NCI-H2081 treated with DMSO at 0.1 percent for 48 hours (cell line): ENCODE measurements at places on chromosomes 1 and 21.

DNA sequence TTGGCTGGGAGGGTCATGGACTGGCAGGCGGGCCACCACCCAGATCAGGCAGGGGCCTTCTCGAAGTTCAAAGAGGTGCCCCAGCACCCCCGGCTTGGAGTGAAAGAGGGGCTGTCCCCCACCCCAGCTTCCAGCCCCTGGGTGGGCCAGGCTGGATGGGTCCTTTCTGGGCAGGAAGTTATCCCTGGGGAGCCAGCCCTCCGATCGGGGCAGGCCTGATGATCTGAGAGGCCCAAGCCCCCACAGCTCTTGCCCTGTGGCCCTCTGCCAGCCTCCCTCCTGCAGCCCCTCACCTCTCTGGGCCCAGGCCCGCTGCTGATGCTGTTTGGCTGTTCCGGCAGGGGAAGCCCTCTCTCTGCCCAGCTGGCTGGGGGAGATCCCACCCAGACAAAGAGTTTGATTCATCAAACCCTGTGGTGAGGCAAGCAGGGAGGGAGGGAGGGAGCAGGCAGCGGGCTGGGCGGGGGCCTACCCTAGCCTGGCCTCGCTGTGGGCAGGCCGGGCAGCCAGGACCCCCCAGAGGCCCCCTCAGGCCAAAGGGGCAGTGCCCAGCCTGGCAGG lies 2.5 kb downstream of the ARHGEF19 start:
- no peak for DNase-seq

- no peak for DNase-seq
Observed at GRCh38 chr1:67347688-67348472, 40.2 kb downstream of the IL12RB2 start.

DNA sequence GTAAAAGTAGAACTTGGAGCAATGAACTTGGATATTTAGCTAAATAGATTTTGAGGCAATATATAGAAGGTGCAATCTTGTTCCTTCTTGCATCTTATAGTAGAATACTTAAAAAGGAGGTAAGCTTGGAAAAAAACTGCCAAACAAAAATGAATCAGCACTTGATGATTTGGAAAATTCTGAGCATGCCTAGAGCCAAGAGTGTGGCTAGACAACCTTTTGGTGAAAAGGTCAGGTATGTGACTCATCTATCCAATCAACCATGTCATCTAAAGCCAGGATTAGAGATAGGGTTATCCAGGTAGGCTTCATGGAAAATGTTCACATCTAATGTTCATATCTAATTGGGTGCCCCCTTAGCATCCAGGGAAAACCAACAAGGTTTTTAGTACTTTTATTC lies 515.0 kb downstream of the COL11A1 start:
- DNase-seq = no peak

- no peak for DNase-seq
Observed at GRCh38 chr1:2999571-2999970, 21.7 kb upstream of the ACTRT2 start.

GRCh38 chr1:235632506-235633401 lies 16.8 kb downstream of the GNG4 start:
- DNase-seq = no peak

GRCh38 chr1:28134651-28135207 lies 41.8 kb downstream of the PTAFR start:
- no peak for DNase-seq

- DNase-seq = no peak
Observed at GRCh38 chr21:42235593-42235992, 16.7 kb downstream of the ABCG1 start.

GRCh38 chr1:110780600-110781484 lies 92.1 kb upstream of the CD53 start:
- DNase-seq = no peak

DNA sequence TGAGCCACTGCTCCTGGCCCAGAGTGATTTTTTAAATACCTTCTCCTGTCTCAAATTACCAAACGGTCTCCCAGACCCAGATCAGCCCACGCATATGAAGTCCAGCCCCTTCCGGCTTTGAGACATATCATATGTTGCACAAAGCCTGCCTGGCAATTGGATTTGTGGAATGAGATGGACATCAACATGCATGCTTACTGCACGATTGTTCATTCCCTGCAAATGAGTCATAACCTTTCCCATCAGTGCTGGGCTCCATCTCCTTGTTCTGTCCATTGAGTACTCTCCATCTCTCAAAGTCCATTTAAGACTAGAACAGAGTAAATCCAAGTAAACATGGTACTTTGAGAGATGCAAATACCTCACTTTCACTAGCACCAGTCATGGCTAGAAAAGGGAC lies 612.2 kb upstream of the USP24 start:
- no peak for DNase-seq

DNA sequence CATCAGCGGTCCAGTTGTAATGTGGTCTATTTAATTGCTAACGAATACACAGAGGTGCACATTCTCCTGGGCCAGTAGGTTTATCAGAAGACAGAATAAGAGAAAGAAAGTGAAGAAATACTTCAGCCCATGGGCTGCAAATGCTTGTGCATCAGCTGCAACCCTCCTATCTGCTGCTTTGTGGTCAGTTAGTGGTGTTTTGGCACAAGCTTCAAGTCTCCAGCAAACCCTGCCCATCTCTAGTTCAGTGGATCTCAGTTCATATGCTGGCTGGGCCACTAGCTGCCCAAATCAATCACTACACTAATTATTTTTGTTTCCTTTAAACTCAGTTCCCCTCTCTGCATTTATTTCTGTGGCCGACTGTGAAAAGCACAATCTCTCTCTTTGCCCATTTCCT lies 124.2 kb downstream of the KCNJ6 start:
- DNase-seq = no peak

DNA sequence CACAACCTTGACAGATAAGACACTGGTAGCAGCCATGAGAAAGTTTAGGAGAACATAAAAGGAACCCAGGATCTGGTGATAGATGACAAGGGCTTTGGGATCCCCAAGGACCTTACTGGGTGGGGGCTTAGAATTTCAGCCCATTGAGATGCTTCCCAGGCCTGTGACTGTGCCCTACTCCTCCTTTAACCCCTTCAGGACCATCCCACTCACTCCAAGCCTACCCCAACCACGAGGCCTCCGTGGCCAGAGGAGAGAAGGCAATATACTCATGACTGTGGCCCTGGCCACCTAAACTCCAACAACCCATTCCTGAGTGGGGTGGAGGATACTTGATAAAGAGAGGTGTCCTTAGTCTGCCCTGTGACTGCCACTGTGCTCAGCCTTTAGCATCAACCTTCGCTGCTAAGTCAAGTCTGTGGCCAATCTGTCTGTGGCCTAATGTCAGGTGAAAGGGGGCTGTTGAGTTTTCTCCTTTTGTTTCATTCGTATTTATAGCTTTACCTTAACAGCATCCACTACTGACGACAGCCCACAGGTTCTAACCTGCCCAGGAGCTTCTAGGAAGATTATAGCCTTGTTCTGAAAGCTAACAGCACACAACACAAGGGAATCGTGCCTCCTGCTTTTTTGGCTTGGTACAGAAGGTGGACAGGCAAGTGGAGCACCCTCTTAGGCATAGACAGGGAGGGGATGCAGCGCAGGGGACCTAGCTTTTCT lies 16.9 kb upstream of the BCAR3 start:
- DNase-seq = no peak

DNA sequence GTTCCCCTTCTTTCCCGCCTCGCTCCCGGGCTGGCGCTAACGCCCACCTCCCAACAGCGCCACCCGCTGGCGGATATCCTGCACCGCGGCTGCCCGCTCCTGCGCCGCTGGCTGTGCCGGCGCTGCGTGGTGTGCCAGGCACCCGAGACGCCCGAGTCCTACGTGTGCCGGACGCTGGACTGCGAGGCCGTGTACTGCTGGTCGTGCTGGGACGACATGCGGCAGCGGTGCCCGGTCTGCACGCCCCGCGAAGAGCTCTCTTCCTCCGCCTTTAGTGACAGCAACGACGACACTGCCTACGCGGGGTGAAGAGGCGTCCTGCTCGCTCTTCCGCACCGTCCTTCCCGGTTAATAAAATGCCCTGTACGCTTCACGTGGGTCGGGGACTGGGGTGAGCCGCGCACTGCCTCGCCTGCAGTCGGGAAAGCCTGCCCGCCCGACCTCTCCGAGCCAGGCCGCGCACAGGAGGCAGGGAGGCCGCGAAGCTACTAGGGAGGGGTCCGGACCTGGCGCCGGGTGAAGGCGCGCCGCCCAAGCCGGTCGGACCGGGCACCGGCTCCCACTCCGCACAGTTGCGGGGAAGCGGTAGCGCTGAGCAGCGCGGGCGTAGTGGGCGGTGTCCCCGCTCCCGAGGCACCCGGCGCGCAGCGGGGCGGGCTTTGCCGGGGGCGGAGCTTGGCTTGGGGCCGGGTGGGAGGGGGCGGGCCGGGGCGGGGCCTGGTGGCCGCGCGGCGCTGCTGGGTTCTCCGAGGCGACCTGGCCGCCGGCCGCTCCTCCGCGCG lies at the start of gene ADAM15:
ADAM15 (plus strand) TSS at position 757 of the 782 bp plus-strand sequence. CDS start 71 bp downstream, outside the sequence.
- DNase-seq = no peak

GRCh38 chr1:12177156-12177998 lies 10.6 kb downstream of the TNFRSF1B start:
- DNase-seq = no peak

- DNase-seq = peak; percentile 20
Observed at GRCh38 chr1:17564458-17565393, 25.2 kb downstream of the ARHGEF10L start.

DNA sequence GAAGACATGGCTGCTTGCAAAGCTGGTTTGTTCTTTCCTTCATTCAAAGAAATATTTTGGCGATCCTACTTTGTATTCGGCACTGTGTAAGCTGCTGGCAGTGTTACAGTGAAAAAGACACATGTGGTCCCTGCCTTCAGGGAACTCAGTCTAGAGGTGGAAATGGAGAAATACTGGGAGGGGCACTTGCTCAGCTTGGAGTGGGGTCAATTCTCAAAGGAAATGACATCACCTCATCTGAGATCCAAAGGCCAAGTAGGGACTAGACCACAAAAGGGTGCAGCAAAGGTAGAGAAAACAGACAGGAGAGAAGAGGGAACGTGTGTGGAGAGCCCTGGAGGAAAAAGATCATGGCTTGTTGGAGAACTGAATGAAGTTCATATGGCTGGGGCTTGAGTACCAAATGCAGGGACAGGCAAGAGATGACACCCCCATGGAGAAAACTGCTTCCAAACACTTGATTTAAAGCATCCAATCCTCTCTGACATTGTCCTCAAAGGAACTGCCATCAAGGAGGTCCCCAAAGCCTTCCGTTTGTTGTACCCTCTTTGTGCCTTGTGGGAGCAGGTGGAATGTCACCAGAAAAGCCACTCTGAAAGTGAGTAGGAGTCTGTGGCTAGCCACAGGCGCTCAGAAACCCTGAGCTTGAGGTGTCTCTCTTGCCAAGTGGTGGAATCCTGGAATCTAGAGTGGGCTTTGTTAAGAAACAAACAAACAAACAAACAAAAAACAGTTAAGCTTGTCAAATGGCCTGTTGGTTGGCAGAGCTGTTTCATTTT lies 48.3 kb upstream of the TDRD10 start:
- no peak for DNase-seq

GRCh38 chr1:6280761-6281451 lies 20.0 kb upstream of the GPR153 start:
- no peak for DNase-seq

GRCh38 chr1:17865912-17866739 lies 111.0 kb downstream of the ACTL8 start:
- no peak for DNase-seq

GRCh38 chr21:44497703-44498126 lies 42.3 kb downstream of the KRTAP10-1 start:
- DNase-seq = no peak

DNA sequence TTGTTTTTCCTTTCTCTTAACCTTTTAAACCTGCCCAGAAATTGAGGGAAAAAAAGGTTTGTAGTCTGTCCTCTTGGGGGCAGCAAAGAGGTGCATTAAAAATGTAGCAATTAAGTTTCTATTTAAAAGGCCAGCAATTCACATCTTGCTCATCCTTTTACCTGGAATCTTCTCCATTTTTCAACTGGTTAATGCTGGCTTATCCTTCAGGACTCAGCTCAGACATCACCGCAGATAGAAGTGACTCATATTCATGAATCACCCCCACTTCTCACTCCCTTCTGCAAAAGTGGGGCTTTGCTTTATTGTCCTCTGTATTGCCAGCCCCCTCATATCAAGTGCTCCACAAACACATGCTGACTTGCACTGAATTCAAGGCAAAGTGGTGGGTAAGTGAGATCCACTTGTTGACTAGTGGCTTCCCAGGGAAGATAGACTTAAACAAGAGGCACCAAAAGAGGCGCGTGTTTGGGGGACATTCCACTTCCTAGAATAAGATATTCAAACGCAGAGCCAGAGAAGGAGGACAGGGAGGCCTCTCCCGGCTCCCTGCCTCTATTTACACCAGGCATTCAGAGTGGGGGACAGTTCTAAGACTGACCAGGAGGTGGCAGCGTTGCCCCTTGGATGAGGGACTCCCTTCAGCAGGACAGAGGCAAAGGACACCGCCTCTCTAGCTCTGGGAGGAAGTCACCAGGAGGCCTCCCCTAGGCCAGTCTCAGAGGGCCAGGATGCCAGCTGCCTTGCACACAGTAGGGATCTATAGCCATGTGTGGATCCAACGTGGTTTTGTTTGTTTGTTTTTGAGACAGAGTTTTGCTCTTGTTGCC lies 23.2 kb upstream of the ZNF648 start:
- DNase-seq = peak; percentile 16

DNA sequence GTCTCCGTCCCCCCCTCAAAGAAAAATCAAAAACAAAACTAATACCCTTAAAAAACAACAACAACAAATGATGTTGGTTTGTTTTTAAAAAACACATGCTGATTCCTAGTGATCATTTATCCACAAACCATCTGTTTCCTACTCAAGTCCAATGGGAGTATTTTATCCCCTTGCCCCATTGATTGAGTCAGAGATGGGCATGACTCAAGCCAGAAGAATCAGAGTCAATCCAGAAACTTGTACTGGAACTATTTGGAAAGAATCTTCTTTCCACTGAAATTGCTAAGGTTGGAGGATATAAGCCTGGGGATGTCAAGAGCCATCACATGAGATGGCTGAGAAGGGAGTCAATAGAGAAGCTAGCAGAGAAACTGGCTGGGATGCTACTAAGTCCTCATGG lies 176.4 kb downstream of the MIS18A start:
- DNase-seq = no peak

GRCh38 chr1:154501423-154502065 lies 475 bp upstream of the TDRD10 start:
- no peak for DNase-seq

DNA sequence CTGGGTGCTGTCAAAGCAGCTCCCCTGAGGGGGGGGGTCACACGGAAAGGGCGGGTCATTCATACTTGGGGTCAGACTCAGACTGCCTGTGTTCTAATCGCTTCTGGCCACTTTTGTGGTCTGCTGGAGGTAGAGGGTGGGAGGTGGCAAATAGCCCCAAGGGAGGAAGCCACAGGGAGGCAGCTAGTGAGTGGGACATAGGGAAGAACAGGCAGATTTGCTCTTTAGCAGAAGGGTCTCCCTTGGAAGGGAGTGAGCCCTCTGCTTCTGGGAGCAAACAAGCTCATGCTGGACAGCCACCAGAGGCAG lies 24.5 kb downstream of the ACOT11 start:
- DNase-seq = no peak

GRCh38 chr21:36487641-36488307 lies 7.9 kb upstream of the CLDN14 start:
- no peak for DNase-seq
